Naive thymus-derived CD4-positive, alpha-beta T cell (primary cell): ENCODE measurements at places on chromosomes 16 and 17. TPM values are rescaled to one million over a fixed set of nuclear protein-coding genes. Genes with fewer than 3 reads are reported as not detected.

The MYH10 gene
- 2.3 TPM for polyA plus RNA-seq

GRCh38 chr17:40194821-40195220, 17.6 kb downstream of the RAPGEFL1 start:
- DNase-seq = no peak

DNA sequence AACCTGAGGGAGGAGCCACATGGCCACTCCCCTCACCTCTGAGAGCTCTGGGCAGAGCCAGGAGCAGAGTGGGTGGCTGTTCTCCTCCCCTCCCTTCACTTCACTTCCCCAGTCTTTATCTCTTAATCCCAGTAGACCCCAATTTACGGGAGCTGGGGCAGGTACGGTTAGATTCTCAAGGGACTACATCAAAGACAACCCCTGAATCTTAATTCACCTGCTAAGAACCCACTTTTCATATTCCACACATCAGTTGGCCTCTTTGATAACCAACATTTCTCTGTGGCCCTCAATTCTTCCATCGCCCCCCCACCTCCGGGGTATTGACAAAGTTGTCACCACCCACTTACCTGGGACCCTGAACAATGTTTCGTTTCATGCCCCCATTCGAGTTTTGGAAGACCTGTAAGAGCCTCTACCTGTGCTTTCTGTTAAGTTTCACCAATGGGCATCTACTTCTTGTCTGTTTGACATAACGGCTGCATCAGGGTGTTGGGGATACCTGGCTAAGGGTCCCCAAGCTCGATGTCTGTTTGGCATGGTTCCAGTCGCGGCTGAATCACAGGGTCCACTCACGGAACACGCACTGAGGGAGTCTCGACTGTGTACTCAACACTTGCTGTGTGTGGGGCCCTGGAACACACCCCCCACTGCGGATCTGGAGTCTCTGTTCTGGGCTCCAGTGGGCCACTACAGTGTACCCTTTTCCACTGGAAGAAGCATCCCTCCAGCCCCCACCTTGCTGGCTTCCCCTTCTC, 27.8 kb downstream of the SLC38A8 start:
- DNase-seq = no peak

The CXCL16 gene
- polyA plus RNA-seq = 1.2 TPM

The SLC35G6 gene
- polyA plus RNA-seq = not detected

The NPIPA2 gene
- not detected for polyA plus RNA-seq

GRCh38 chr17:40139566-40140058, 725 bp upstream of the CASC3 start:
- DNase-seq = no peak

- no peak for DNase-seq
These were observed 3.4 kb upstream of the SOX15 start for GRCh38 chr17:7593296-7593695.

The RNF227 gene
- 3.2 TPM for polyA plus RNA-seq

The PLEKHH3 gene
- not detected for polyA plus RNA-seq

- no peak for DNase-seq
These were observed 1.3 kb downstream of the ARHGAP23 start for GRCh38 chr17:38429476-38430100.

- DNase-seq = no peak
These were observed 11.2 kb downstream of the PRAC1 start for GRCh38 chr17:48711128-48711527.

The TBX6 gene
- 0.38 TPM for polyA plus RNA-seq

DNA sequence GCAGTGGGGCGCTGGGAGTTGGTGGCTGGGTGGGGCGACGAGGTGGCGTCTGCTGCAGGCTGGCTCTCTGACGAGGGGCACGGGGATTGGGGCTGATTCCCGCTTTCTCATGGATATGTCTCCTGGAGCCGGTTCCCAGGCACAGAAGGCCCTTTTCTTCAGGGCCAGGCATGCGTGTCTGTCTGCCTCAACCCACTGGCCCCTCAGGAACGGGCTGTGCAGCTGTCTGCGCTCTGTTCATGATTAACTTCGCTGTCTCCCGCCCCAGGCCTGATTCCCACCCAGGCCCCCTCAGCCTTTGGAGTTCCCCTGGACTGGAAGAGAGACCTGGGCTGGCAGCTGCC, 53.1 kb downstream of the RAP1GAP2 start:
- no peak for DNase-seq

DNA sequence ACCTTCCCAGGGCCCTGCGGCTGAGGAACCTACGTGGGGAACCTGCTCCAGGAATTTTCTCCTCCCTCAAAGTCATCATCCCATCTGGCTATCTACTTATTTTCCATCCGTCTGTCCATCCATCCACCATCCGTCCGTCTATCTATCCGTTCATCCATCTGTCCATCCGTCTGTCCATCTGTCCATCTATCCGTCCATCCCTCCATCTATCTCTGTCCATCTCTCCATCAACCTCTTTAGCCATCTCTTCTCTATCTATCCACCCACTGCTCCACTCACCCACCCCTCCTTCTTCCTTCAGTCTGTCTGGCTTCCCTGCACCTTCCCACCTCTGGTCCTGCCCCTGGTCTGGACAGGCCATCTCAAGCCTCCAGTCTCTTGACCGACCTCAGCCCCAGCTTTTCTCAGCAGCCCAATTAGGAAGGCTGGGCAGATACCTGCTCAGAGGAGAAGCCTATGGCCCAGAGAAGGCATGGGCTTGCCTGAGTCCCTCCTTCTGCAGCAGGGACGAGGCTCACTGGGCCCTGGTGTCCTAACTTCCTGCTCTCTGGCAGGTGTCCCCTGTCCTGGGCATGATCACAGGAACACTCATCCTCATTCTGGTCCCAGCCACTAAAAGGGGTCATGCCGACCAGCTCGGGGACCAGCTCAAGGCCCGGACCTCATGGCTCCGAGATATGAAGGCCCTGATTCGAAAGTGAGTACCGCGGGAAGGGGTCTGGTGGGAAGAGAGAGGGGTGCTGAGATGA, 23.0 kb downstream of the MYBBP1A start:
- no peak for DNase-seq

GRCh38 chr17:5444209-5444608, 5.3 kb upstream of the C1QBP start:
- no peak for DNase-seq

GRCh38 chr16:67445913-67446907, 15.3 kb downstream of the HSD11B2 start:
- DNase-seq = no peak

DNA sequence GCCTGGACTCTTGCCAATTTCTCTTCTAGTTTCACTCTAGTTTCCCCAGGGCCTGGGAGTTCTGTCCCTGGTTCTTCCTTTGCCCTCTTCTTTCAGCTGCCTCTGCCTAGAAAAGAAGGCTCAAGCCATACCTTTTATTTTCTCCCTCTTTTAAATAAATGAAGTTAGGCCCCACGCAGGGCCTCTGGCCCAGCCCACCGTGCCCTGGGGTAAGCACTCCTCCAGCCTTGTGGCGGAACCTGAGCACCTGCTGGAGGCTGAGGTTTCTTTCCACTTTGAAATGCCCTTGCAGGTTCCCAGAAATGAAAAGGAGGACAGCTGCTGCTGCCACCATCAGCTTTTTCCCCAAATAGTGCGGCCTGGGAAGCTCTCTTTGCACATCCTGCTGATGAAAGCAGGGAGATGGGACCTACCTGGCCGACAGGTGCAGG, 139.4 kb downstream of the CCDC182 start:
- DNase-seq = peak; percentile 73

GRCh38 chr17:39244600-39245570, 19.1 kb upstream of the STAC2 start:
- peak; percentile 82 for DNase-seq

The UBE2Z gene
- polyA plus RNA-seq = 52.1 TPM

- no peak for DNase-seq
These were observed 67.6 kb downstream of the CENPV start for GRCh38 chr17:16285646-16286008.

GRCh38 chr17:42276609-42277341, 584 bp upstream of the STAT5B start:
- no peak for DNase-seq

DNA sequence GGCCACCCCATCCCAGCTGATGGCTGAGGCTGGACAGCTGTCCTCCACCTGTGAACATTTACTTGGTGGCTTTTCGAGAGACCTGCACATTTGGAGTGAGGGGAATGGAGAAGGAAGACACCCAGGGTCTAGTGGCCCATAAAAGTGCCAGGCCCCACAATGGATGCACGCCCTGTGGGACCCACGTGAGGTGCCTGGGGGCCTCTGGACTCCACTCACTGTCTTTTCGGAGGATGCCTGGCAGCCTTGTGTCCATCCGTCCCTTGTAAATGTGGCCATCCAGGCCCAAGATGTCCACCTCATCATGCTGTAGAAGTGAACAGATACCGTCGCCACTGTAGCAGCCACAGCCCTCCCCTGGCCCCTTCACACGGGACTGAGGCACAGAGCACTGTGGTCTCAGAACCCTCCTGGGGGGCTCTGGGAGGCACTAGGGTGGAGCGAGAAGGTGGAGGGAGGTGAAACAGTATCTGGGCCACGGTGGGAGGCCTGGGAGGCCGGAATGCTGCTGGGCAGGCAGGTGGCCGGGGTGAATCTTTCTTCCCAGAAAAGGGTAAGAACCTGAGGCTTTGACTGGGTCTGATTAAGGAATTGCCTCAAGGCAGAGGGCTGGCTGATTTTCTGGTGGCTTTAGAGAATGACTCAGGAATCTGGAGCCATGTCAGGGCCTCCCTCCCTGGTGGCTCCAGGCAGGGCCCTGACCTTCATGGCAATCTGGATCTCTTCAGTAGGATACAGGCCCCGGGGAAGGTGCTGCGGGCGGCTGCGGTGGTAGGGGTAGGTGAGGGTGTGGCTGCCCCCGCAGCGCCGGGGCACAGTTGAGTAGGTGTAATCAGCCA, 11.5 kb downstream of the UBALD2 start:
- DNase-seq = no peak

- peak; percentile 72 for DNase-seq
These were observed 15.0 kb upstream of the C17orf58 start for GRCh38 chr17:68011199-68011665.

The TANGO6 gene
- 10.7 TPM for polyA plus RNA-seq

GRCh38 chr17:1943436-1943831, 81.7 kb downstream of the RTN4RL1 start:
- no peak for DNase-seq

DNA sequence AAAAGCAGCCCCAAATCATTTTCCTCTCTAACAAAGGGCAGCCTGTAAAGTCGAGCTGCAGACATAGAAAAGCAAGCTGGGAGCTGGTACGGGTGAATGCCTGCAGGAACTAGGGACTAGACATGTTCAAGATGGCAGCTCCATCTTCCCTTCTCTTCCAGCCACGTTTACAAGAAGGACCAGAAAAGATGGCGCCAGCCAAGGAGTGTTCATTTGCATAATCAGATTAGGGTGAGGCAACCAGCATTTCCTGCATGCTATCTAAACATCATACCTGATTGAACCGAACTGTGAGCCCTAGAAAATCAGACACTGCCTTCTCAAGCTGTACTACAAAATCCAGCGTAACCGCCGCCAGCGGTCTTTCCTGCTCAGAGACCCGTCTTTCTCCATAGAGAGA, 896.8 kb downstream of the CDH11 start:
- DNase-seq = no peak

The CTF1 gene
- polyA plus RNA-seq = not detected

The PRKCB gene
- 56.2 TPM for polyA plus RNA-seq

DNA sequence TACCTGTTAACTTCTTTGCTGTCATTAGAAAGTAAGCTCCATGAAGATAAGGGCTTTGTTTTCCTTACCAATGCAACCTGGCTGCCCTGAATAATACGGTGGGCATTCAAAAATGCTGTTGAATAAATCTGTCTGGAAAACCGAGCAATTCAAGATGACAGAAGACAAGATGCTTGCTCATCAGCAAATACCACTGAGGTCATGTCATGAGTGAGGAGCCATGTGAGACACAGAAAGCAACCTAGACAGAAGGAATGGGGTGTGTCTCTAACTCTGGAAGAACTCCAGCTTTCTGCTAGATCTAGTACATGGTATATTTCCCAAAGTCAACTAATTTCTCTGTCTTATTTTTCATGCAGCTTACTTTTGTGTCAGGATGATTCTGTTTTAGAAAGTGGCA, 64.2 kb downstream of the STH start:
- DNase-seq = no peak

- no peak for DNase-seq
These were observed 1.6 kb upstream of the FBXL20 start for GRCh38 chr17:39402890-39403605.

The CYLD gene
- 170 TPM for polyA plus RNA-seq

GRCh38 chr17:2909846-2910234, 113.6 kb downstream of the RAP1GAP2 start:
- no peak for DNase-seq

The EPX gene
- not detected for polyA plus RNA-seq

- no peak for DNase-seq
These were observed 129.8 kb downstream of the C16orf78 start for GRCh38 chr16:49503256-49504022.

DNA sequence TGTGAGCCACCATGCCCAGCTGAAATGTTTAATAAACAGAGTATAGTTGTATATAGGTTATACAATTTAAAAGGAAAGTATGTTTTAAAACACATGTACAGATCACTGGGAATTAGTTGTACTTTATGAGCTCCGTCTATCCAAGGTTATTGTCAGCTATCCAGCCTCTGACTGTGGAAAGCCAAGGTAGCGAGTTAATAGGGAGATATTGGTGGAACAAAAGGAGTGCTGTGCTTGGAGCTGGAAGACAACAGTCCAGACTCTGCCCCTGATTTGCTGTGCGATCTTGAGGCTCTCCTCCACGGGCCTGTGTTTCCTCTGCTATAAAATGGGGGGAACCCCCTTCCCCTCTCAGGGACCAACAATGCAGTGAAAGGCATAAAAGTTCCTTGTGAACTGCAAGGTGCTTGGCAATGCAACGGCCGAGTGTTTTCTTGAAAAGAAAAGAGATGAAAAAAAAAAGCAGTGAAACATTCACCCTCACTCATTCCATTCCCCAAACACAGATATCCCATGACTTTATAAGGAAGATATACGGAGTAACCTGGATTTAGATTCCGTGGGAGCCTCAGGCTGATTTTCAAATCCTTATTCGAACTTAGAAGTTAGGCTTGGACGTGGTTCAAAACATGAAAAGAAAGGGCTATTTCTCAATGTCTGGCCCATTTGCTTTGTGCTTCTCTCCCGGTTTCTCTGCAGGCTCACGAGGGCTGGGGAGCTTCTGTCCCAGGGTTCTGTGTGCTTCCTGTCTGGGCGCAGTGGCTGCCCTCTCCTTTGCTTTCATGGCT, 34.1 kb downstream of the CUEDC1 start:
- DNase-seq = no peak

GRCh38 chr17:67074781-67075180, 30.4 kb downstream of the CACNG1 start:
- DNase-seq = no peak

GRCh38 chr17:2776589-2777241, 19.5 kb upstream of the RAP1GAP2 start:
- no peak for DNase-seq

The GPR179 gene
- polyA plus RNA-seq = not detected

GRCh38 chr16:450785-451512, 25.5 kb downstream of the RAB11FIP3 start:
- DNase-seq = no peak
